Right atrium auricular region (tissue), 2 donors: ENCODE measurements at places on chromosomes 5 and 9.

GRCh38 chr9:13805546-13805945 is 508.4 kb downstream of the NFIB start:
- no peak for DNase-seq

GRCh38 chr5:131794586-131794985 is 2.2 kb downstream of the FNIP1 start:
- no peak for DNase-seq

- no peak for DNase-seq
These were observed 106.6 kb upstream of the TBCA start for GRCh38 chr5:77882670-77883257.

GRCh38 chr9:134570711-134571325 is 70.8 kb upstream of the COL5A1 start:
- peak; percentile 57 for DNase-seq

DNA sequence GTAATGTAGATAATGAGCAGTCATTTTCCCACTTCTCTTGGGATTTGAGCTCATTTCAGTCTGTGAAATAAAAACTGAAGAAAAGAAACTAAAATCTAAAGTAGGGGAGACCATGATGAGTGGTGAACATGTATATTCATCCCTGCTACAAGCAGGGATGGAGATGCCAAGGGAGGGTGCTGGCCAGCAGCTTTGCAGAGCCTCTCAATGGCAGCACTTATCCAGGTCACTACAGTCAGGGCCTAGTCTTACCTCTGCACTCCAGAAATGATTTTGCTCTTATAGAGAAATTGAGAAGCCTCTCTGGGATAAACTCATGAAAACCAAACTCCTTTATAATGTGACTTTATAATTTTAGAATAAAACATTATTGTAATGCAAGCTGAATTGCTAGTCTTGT is 317.6 kb downstream of the FBXL17 start:
- DNase-seq: no peak

GRCh38 chr5:67361932-67362729 is 165.5 kb upstream of the CD180 start:
- DNase-seq: no peak

DNA sequence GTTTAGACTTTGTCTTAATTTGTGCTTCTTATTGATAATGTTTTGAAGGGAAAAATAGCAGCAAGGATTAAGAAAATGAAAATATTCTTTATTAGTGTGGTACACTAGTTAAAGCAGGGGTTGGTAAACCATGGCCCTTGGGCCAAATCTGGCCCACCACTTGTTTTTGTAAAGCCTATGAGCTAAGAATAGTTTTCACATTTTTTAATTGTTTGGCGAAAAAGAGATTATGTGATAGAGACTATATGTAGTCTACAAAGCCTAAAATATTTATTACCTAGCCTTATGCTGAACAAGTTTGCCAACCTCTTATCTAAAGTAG is 57.2 kb downstream of the KCNN2 start:
- no peak for DNase-seq

DNA sequence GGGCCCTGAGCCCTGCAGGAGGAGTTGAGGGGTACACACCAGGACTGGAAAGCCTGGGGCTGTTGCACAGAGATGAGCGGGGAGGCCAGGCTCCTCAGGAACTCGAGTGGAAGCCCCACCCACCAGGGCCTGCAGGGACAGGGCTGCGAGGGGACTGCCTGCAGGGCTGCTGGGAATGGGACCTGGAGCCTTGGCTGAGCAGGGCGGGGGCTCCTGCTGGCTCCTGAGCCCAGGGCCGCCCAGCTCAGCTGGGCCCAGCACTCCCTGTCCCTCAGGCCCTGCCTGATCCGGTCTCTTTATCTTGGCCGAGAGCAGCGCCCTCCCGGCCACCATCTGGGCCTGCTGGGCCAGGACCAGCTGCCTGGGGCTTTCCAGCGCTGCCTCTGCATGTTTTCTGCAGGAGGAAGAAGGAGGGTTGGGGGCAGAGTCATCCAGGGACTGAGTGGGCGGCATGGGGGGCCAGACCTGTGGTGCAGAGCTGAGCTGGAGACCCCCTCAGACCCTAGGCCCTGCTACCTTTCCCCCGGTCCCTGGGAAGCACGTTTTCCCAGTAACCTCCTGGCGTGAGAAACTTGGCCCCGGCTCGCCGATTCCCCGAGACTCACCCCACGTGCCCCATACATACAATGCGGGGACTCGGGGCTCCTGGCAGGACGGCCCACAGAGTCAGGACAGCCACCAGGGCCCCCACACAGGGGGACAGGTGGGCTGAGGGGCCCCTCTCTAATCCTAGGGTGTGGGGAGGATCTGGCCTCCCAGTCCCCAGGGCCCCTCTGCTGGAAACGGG is 9.4 kb downstream of the LCN12 start:
- no peak for DNase-seq
